CD4-positive, alpha-beta T cell treated with Interleukin-17A for 4 hours (primary cell): ENCODE measurements at places on chromosomes 4 and X.

GRCh38 chrX:9342561-9343051, 122.3 kb upstream of the TBL1X start:
- peak; percentile 64 for DNase-seq

DNA sequence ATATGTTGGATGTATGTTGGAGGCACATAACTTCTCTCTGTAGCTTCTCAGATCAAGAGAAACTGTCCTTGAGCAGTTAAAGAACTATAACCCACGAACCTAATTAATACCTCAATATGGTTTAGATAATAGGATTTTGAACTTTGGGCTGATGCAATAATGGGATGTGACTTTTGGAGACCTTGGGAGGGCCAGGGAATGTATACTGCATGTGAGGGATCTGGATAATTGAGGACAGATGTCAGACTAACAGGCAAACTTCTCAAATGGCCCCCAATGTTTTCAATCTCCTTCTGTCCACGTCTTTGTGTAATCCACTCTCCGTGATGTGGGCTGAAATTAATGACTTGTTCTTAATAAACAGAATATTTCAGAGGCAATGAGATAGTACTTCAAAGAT, 202.2 kb upstream of the FAT4 start:
- DNase-seq: no peak

DNA sequence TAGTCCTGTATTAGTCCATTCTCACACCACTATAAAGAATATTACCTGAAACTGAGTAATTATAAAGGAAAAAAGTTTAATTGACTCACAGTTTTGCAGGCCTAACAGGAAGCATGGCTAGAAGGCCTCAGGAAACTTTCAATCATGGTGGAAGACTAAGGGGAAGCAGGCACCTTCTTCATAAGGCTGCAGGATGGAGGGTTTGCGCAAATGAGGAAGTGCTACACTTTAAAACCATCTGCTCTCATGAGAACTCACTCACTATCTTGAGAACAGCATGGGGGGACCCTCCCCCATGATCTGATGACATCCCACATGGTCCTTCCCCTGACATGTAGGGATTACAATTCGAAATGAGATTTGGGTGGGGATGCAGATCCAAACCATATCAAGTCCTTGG, 12.1 kb upstream of the MAGEA11 start:
- no peak for DNase-seq

- no peak for DNase-seq
These were observed 805.3 kb upstream of the EPHA5 start for GRCh38 chr4:66475596-66475995.

GRCh38 chrX:133151336-133151735, 54.4 kb upstream of the USP26 start:
- DNase-seq: no peak

- no peak for DNase-seq
These were observed 15.4 kb downstream of the UTP3 start for GRCh38 chr4:70703619-70704214.

DNA sequence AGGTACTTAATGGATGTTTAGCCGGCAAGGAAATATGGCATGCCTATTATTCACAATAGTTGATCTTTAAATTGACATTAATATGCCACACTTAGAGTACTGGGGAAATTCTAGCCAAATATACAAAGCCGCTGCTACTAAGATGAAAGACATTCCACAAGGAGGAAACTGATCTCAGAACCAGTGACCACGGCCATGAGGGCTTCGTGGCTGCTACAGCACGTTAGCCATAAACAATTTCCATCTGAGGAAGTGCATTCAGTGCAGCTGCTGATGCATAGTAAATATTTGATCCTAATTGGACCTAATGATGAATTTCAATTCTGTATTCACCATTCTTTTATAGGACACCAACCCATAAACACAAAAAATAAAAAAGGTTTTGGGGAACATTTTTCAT, 59.1 kb downstream of the SORBS2 start:
- DNase-seq: no peak

DNA sequence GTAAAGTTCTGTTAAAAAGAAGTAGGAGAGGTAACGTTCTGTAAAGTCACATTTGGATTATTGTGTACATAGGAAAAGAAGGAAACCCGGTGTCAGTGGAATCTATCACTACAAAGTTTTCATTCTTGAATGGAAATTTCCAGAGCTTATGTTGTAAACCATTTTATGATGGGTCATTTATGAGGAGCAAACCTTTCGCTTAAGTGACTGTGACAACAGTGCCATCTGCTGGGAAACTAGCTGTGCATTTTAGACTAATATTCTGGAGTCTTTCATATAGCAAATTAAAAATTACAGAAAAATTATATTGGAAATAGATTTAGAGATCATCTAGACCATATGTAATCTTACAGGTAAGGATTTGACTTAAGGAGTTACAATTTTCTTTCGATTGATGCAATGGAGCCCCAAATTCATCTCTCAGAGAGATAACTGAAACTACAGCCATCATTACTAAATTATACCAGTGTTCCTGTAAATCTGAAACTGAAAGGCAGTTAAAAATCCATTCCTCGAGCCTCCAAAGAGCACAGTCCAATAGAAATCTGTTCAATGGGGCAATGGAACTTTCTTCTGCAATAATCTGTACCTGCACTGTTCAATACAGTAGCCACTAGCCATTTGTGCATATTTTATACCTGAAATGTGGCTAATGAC, 26.9 kb downstream of the ASB9 start:
- peak; percentile 57 for DNase-seq

DNA sequence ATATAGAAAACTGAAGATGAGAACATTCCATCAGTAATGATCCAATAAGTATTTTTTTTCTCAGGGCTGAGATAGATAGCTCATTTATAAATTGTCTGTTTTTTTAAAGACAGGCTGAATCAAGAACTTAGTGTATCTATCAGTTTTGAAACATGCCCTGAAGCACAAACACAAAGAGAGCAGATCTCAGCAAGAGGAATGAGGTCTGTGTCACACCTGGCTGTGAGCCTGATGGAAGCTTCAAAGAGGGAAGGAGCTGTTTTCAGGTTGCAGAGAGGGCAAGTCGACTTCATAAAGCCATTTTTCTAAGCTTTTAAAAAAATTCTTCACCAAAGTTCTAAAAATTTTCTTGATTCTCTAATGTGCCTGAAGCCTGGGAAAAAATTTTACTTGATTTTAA, 434.9 kb downstream of the PDGFC start:
- no peak for DNase-seq

GRCh38 chr4:123709336-123709735, 312.7 kb downstream of the SPRY1 start:
- DNase-seq: no peak

DNA sequence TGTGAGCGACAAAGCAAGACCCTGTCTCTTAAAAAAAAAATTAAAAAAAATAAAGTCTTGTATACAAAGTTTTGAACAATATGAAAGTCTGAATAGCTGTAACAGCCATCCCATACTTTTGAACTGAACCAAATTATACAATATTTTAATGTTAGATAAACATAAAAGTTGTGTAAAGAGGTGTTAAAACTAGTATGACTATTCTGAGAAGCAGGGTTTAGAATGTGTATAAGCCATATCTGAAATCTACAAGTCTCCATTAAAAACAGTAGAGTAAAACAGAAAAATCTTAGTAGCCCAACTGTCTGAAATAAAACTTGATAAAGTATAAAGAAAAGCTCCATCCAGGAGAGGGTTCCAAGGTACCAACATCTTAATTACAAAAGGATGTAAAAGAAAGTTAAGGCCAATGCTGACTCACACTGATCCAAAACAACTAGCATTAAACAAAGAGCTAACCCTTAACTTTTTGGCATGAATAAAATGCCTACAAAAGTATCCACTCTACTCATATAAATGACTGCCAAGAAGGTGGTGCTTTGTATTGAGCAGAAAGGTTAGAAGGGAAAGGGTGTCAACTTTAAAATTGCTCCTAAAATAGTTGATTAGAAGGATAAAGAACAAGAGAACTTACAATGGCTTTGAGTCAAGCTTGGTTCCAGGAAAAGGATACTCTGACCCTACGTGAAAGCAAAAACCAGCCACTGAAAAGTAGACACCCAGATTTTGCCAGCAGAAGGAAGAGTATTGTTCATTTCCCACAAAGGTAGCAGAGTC, 18.5 kb downstream of the CNOT6L start:
- DNase-seq: no peak

DNA sequence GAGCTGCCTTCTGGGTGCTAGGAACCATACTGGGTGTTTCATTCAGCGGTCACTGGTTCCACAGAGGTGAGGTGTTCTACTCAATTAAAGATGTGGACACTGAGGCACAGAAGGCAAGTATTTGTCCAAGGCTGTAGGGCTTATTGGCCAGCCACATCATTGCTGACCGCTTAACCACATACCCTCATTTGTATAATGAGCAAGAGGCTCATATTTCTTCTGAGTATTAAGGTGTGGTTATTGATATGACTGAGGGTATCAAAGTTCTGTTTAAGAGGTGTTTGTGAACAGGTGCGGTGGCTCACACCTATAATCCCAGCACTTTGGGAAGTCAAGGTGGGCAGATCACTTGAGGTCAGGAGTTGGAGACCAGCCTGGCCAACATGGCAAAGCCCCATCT, 14.3 kb downstream of the RNF4 start:
- no peak for DNase-seq

GRCh38 chr4:124429746-124430250, 282.7 kb downstream of the ANKRD50 start:
- no peak for DNase-seq

- no peak for DNase-seq
These were observed 90.6 kb upstream of the AFAP1 start for GRCh38 chr4:8030121-8030781.

DNA sequence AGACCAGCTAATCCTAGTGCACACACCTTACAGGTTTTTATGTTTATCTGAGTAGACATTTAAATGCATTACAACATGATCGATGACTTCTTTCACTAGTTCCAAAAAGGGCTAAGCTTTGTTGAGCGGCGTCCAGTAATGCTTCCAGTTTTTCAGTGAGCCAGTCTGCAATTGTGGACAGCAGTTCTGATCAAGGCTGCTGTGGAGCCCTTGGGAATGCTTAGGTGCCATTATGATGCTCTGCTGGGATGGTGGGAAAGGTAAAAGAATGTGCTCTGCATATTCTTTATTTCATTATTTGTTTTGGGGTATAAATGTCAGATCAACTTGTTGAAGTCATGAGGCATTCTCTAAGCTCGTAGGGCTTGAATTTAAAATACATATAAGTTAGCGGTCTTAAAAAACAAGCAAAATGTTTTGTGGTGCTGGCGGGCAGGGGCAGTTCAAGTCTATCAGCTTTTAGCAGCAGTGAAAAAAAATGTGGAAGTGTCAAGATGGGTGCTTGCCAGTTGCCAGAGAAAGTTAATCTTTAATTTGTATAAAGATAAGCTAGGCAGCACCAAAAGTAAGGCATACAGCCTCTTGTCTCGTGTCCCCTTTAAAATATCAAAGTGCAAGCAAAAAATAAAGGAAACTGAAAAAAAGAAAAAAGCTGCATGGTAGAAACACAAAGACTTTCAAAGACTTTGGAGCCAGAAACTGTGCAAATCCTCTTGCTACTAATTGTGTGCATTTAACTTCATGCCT, 5.8 kb downstream of the MID1IP1 start:
- DNase-seq: no peak

DNA sequence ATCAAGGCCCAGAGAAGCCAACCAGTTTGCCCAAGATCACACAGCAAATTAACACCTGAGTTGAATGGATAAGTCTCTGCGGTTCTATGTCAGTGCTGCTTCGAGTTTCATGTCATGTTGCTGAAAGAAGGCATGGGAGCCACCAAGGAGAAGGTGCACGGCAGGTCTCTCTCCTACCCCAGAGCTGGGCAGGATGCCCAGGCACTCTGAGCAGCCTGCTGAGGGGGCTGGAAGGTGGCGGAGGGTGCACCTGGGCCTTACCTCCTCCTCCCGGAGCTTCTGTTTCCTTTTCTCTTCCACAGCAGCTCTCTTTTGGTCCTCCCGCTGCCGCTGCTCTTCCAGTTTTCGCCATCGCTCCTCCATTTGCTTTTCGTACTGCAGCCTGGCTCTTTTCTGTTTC, 53.6 kb downstream of the MAP7D2 start:
- no peak for DNase-seq

DNA sequence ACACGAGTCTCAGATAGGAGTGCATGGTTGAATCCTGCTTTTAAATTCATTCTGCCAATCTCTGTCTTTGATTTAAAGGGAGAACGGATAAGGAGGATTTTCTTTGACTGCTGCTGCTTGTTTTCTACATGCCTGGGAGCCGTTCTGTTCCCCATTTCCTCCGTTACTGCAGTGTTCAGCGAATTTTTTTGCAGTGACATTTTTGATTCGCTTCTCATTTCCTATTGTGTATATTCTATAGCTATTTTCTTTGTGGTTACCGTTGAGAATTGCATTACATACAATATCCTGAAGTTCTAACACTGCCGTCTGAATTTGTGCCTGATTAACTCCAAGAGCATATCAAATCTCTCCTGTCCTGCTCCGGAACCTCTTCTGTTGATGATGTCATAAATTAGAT, 14.8 kb upstream of the MAEA start:
- no peak for DNase-seq

DNA sequence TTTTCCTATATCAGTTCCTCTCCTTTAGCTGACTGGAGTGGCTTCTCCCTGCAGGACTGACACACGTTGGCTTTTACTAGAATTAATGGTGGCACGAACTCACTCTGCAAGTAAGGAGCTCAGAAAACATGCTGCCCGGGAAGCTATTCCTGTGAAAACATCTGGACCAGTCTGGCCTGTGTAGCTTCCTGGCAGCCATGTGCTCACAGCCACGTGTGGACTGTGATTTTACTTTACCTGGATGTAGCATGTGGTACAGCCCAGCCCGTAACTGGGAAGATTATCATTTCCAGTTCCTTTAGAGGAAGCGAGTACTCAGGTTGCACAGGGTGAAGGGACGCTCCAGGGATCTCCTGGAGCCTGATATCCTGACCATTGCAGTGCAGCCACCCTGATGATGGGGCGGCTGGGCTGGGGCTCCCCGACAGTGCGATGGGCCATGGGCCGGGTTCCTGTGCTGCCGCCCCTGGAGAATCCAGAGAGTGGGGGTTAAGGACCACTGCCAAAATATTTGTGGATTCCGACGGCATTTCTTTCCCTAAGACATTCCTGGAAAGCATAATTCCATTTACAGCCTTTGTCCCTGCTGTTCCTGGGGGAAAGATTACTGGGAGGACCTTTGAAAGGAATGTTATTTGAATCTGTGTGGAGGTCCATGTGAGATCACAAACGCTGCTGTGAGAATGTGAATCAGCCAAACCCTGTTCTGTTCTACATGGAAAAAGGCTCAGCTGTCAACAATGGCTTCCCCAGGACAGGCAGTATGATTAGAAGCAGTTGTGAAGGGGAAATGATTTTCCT, 35.0 kb downstream of the PROM1 start:
- DNase-seq: no peak

GRCh38 chr4:96713271-96713850, 873.5 kb downstream of the PDHA2 start:
- DNase-seq: no peak

- DNase-seq: no peak
These were observed 96.4 kb downstream of the ANAPC10 start for GRCh38 chr4:145001635-145002034.

- no peak for DNase-seq
These were observed 316.8 kb downstream of the HS3ST1 start for GRCh38 chr4:11111876-11112275.
